ENCODE measurements at places on chromosomes 5 and 9. TPM values are rescaled to one million over a fixed set of nuclear protein-coding genes. Genes with fewer than 3 reads are reported as not detected.

DNA sequence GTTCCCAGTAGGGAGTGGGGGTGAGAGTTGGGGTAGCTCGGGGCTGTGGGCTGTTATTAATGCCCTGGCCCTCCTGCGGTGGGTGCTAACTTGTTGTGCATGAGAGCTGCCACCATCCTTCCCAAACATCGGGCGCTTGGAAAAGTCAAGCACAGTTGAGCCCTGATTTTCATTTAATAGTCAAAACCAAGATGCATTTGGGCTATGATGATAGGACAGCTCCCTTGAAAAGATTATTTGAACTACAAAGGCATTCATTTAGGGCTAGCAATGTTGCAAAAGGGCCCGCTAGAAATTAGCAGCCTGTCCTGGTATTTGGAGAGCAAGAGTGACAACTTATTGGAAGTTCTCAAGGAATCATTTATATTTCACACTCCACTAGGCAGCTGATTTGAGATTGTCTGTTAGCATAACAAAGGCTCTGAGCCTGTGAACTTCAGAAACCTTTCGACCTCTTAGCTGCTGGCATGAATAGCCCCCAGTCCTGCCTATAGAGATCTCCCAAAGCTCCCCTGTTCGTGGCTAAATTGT lies 128.2 kb upstream of the TMEM161B start:
- DNase-seq = no peak

ODF2 gene
- total RNA-seq = 23.5 TPM

DNA sequence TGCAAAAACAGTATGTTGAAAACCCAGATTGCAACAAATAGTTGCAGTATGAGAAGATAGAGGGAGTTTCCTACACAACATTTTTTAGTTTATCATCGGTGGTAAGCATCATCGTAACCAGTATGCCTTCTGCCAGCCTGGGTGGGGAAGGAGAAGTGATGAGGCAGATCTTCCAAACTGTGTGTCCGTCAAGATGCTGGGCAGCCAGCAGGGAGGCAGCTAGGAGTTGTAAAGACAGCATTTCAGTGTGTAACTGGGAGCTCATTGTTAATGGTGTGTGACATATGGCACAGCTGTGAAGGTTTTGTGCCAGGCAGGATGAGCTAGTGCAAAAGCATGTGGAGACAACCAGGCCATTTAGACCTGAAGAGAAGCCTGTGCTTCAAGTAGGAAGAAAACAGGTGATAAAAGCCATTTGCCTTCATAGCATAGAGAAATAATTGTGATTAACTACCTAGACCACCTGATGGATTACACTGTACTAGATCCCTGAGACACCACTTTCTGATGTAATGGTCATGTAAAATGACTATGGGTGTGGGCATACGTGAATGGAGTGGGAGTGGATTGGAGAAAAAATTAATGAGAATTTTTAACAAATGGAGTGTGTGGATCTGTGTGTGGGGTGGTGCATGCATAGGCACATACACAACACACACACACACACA lies 347.0 kb upstream of the ADAMTSL1 start:
- no peak overlapping the region for H3K4me3 ChIP-seq
- DNase-seq = peak; percentile 82
- H3K36me3 ChIP-seq = no peaks in the 10 kb centered on the region
- peaks cover 8% of the 10 kb centered on the region for H3K4me1 ChIP-seq
- peak overlapping the region; percentile 4 for H3K27ac ChIP-seq

GRCh38 chr9:130173666-130173983 lies 1.4 kb downstream of the NCS1 start:
- DNase-seq = no peak
- H3K27ac ChIP-seq = no peak overlapping the region
- peak overlapping the region; percentile 58 for H3K4me3 ChIP-seq
- H3K27me3 ChIP-seq = no peaks in the 10 kb centered on the region
- peaks cover 35% of the 10 kb centered on the region for H3K4me1 ChIP-seq
- peaks cover 14% of the 10 kb centered on the region for H3K36me3 ChIP-seq

ANAPC2 gene
- total RNA-seq = 20.4 TPM

DNA sequence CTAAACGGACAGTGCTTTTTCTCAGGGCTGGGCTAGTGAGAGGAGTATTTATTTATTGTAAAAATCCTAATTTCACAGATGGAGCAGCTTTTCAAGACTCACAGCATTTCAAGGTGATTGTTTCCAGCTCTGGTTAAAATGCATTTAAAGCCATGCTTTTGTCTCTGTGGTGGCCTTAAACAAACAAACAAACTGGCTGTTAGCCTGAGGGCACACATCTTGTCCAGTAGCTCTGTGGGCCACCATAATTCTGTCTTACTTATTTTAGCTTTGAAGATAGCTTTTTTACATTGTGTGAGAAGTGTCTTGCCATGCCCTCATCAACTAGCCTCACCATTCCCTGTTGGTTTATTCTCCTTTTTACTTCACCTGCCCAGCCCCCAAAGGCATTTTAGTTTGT lies 218.2 kb downstream of the PSAT1 start:
- H3K27ac ChIP-seq = no peak overlapping the region
- no peak for DNase-seq
- no peaks in the 10 kb centered on the region for H3K36me3 ChIP-seq

GRCh38 chr9:21607576-21607975 lies 125.5 kb upstream of the IFNE start:
- no peak overlapping the region for H3K27ac ChIP-seq
- H3K4me3 ChIP-seq = no peak overlapping the region
- DNase-seq = no peak
- no peaks in the 10 kb centered on the region for H3K36me3 ChIP-seq

DNA sequence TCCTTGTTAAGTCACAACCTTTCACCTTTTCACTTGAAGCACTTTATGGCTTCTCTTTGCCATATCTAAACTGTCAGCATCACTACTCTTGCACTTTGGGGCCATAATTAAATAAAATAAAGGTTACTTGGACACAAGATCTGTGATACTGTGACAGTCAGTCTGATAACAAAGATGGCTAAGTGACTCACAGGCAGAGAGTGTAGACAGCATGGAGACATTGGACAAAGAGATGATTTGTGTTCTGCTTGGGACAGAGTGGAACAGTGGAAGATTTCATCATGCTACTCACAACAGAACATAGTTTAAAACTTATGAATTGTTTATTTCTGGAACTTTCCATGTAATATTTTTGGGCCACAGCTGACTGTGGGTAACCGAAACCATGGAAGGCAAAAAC lies 81.7 kb upstream of the SMC5 start:
- H3K4me1 ChIP-seq = no peaks in the 10 kb centered on the region
- DNase-seq = no peak
- H3K27ac ChIP-seq = no peak overlapping the region
- H3K4me3 ChIP-seq = no peak overlapping the region
- no peaks in the 10 kb centered on the region for H3K36me3 ChIP-seq
